ENCODE measurements at places on chromosomes 2 and 18. TPM values are rescaled to one million over a fixed set of nuclear protein-coding genes. Genes with fewer than 3 reads are reported as not detected.

- DNase-seq: no peak
Observed at GRCh38 chr2:71458413-71459083, 5.2 kb downstream of the DYSF start.

DNA sequence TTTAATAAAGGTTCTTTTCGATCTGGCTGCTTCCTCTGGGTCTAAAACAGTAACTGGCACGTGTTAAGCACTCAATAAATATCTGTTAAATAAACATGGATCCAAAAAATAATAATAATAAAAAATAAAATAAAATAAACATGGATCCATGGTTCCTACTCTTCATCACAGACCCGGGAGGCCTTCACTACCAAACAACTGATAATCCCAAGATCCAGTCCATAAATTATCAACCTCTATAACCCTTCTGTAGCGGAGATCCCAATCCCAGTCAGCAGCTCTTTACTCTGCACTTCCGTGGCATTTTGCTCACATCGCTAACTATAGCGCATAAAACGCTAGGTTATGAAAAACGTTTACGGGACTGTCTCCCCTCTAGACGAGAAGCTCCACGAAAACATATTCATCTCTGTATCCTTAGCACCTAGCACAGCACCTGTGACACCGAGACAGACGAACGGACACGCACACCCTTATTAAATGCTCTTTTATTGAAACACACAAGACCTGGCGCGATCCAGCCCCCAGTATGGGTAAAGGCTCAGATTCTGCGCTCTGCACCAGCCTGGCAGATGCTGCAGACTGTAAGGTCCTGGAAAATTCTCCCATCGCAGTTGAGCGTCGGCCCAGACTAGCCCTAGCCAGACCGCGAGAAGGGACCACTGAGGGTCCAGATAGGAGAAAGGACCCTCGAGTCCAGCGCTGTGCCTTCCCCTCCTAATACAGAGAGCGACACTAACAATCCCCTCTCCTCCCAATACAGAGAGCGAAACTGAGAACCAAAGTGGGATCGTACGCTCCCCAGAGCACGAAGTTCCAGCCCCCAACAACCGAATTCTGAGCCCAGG lies 770 bp downstream of the NBAS start:
- DNase-seq: peak; percentile 3

DNA sequence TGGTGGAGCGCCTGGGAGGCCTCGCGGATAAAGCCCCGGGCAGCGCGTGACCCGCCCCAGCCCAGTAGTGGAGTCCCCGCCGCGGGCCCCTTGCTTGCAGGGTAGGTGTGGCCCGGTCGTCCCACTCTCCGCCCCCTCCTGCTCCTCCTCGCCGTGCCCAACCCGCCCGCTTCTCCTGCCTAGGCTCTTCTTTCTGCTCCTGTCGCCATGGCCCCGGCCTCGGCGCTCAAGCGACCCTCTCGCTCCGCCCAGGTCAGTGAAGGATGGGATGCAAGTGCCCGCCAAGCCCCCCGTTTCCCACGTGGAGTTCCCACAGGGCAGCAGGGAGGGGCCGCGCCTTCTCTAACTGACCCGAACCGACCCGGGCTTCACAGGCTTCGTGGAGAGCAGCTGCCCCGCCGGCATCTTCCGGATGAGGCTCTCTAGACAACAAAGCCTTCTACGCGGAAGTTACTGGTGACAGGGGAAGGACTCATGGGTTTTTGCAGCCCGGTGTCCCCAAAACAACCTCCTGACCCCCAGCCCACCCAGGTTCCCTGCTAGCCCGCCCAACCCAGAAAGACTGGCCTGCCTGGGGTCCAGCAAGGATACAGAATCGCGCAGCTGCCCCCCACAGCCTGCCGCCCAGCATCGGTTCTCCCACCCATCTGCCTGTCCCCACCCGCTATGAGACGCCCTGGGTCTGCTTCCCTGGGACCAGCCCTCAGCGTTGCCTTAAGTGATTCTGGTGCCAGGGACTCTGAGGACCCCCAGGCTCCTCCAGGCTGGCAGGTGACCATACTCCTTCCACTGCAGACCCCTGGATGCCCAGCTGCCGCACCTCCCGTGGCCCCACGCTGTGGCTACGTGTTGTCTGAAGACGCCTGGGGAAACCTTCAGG lies 32.8 kb downstream of the TTC32 start:
- DNase-seq: peak; percentile 49

GRCh38 chr2:48587560-48587959 lies 30.1 kb upstream of the GTF2A1L start:
- no peak for DNase-seq

DNA sequence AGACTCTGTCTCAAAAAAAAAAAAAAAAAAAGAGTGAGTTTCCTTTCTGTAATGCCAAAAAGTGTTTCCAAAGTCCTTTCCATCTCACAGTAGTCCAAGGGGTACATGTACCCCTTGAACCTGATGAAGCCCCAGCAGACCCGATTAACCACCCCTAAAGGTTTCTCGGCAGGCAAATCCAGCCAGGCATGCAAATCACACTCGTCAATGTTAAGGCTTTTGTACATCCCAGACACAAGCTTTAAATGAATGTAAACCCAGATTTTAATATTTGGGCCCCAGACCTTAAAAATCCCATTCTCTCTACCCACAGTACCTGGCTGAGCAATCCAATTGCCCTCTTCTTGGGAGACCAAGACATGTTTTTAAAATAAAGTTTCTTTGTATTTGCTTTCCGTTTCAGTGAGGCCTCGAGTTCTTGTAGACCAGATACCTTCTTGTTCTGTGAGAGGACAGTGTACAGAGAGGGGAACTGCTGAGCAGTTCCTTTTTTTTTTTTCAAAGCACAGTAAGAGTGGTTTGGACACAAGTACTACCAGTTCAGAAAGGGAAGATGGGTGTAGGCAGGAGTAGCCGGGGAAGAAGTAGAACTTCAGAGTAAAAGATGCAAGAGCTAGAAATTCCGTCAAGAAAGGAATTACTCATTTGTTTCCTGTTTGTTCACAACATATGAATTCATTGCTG lies at the start of gene NLRC4:
NLRC4 (minus strand) TSS at position 465 of the 684 bp plus-strand sequence. CDS start 8,111 bp downstream, outside the sequence.
- DNase-seq: no peak

DNA sequence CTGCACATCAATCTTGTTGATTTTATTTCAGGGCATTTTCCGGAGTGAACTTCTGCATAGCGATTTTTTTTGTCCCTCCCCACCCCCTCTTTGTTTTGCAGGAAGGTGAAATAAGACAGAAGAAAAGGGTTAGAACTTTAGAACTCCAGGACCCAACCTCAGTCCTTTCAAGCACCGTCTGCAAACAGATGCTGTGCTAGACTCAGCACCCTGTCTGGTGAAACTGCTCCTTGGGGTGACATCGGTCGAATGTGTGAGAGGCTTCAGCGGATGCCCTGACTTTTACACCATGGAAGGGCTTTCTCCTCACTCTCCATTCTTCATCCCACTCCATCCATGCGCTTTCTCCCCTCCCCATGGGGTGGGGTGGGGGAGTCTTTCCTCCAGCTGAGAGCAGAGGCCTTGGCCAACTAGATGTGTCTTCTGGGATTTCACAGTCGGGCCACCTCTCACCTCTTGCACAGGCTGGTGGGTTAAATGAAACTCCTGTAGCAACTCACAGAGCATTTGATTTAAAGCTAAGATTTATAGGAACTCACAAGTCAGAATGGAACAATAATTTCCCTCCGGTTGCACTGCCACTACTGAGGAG lies 43.3 kb upstream of the EDAR start:
- DNase-seq: no peak

DNA sequence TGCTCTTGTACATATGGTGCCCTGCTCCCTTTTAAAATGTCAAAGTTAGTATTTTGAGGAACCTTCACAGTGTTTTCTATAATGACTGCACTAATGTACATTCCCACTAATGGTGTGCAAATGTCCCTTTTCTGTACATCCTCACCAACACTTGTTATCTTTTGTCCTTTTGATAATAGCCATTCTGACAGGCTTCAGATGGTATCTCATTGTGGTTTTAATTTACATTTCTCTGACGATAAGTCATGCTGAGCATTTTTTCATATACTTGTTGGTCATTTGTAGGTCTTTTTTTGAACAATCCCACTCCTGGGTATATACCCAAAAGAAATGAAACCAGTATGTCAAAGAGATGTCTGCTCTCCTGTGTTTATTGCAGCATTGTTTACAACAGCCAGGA lies 268.3 kb downstream of the FBXO15 start:
- DNase-seq: no peak

GRCh38 chr2:16245481-16246054 lies 305.2 kb downstream of the MYCN start:
- no peak for DNase-seq

- peak; percentile 96 for DNase-seq
Observed at GRCh38 chr18:79068937-79069716, at the start of gene ATP9B. TSS of gene ATP9B (plus strand) at chr18:79069394. CDS start at chr18:79069411, 17 bp downstream.

GRCh38 chr2:43427032-43427424 lies 168.8 kb downstream of the THADA start:
- no peak for DNase-seq

- DNase-seq: peak; percentile 61
Observed at GRCh38 chr2:173991856-173992588, 26.8 kb upstream of the SP3 start.

DNA sequence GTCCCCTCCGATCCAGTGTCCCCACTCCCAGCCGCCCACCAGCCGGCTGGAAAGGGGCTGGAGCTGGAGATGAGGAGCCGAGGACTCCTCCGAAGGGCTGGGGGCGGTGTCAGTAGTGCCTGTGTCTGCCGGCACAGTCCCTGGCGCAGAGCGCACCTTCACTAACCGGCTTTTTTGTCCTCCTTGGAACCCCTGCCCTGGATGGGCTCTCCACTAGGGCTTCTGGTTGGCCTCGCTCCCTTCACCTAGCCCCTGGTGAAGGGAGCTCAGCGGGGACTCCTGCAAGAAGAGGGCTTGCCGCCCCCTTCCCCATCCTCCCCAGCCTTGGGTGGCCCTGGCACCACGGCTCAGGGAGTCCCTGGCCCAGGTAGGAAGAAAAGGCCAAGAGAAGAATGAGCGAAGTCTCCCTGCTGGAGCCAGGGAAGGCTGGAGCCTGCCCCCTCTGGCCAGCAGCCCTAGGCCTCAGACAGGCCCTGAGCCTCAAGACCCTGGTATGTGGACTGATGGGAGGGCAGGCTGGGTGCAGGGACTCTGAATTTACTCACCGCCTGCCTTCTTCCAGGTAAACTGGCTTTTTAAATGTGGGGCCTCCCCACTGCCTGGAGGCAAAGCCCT lies 570 bp upstream of the ECEL1 start:
- DNase-seq: no peak

DNA sequence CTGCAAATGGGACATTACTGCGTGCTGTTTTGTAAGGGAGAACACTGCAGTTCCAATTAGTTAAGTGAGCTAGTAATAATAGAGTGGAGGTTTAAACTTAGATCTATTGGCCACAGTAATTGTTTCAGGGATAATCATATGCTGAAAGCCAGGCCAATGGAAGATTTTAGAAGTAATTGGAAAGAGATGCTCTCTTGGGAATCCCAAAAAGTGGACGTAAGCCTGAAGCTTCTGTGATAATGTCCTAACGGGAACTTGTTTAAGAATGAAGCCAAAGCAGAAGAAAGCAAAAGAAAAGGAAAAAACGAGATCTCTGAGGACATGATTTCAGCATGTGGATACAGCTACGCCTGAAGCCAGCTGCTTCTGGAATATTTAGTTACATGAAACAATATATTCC lies 594.6 kb downstream of the SLC4A3 start:
- no peak for DNase-seq

GRCh38 chr2:237490795-237491194 lies 3.7 kb downstream of the MLPH start:
- DNase-seq: no peak

GRCh38 chr18:47036298-47036874 lies 965 bp upstream of the ELOA2 start:
- peak; percentile 25 for DNase-seq

GRCh38 chr2:211946960-211947359 lies 591.6 kb downstream of the ERBB4 start:
- no peak for DNase-seq

DNA sequence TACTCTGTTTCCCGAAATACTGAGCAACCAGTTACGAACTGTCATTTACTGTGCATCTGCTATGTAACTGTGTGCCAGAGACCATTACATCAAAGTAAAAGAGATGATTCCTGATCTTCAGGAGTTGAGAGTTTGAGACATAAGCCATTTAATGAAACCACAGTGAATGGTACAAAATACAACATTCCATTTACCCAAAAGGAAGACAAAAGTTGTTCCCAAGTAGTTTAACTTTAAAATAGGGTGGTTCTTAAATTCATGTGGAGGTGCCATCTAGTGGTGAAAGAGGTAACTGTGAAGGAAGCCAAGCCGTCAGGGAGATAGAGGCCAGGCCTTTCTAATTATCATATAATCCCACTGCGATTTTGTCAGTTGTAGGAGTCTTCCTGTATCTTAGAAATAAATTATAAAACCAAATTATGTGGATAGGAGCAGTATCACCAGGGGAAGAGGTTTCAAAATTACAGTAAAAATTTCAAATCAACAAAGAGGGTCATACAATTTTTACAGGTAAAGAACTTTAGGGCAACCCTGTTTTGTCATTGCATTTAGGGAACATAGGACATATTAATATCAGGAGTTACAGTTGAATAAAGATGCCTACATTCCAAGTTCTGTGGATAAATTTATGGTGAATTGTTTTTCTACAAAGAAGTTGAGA lies 67.7 kb downstream of the EPAS1 start:
- peak; percentile 32 for DNase-seq

GRCh38 chr2:10079870-10080535 lies at the start of gene CYS1:
TSS of gene CYS1 (minus strand) at chr2:10080411. CDS start at chr2:10080223, 188 bp downstream.
- DNase-seq: no peak

- no peak for DNase-seq
Observed at GRCh38 chr2:173161040-173161439, 85.4 kb downstream of the MAP3K20 start.

DNA sequence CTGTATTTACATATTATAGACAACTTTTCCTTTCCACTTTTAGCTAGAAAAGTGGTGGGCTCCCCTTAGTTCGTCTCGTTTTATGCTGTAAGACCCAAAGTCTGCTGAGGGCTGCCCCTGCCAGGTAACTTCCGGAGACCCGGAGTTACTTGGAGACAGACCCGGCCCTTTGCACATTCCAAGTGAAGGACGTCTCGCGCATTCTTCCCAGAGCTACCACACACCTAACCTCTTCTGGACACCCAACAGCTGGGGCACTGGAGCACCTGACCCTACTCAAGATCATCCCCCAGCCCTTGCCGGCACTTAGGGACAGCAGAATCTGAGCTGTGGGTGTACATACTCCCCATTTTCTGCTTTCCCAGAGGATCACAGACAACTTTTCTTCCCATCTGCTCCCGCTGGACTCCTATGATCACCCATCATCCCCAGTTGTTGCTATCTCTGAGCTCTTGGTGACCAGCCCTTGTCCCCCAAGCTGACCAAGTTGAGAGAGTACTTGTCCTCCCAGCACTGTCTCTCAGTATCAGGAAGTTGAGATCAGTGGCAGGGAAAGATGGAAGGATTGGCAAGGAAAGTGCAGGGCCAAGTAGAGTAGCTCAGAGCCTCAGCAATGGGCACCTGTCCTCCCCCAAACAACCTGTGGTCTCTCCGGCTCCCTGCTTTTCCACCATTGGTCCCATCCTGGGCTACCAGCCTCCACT lies 8.4 kb upstream of the SATB2 start:
- no peak for DNase-seq

GRCh38 chr2:190352668-190353536 lies 9.5 kb downstream of the INPP1 start:
- no peak for DNase-seq

The STK17B gene
- 86.9 TPM for total RNA-seq

The NYAP2 gene
- not detected for total RNA-seq

The RIF1 gene
- total RNA-seq: 54.8 TPM

The FASTKD1 gene
- total RNA-seq: 45.3 TPM

The GREB1 gene
- total RNA-seq: 1.2 TPM

The DAPL1 gene
- 68.9 TPM for total RNA-seq
